ENCODE measurements at places on chromosomes 2 and 18.

GRCh38 chr18:58768293-58768974 lies 96.2 kb upstream of the ZNF532 start:
- DNase-seq: no peak

DNA sequence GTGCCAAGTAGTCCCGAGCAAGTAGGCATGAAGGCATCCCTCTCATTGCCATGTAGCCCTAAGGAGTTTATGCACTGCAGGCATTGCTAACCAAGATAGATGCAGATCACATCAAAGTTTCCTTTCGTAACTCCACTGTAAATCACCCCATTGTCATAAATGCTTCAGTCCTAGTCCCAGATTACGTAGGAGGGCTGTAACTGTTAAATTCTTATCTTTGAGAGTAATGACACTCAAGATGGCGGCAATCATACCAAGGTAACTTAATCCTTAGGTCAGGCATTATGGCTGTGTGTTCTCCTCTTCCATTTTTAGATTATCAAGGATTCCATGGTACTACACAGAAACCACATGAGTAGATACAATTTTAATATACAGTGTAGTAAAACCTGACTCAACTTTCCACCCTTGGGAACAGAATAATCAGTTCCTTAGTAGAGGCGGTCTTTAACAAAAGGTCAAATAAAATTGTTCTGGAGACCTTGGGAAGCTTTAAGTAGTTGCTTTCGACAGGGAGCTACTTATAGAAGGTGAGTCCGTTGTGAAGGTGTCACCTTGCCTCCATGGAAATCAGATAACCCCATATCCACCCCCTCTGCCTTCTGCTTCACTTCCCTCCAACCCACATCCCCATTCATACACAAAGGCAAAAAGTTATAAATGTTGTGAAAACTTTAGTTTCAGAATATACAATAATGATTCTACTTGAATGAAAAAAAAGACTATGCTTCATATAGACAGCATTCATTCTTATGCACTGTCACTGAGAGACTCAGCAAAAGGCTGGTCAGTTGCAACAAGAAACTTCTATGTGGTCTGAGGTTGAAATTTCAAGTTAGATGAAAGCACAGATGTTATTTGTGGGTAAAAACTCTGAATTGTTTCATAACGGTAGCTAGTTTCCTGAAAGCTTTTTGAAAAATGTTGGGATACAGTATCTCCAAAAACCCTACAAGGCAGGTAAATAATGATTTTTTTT lies 64.8 kb upstream of the GALNT5 start:
- no peak for DNase-seq

DNA sequence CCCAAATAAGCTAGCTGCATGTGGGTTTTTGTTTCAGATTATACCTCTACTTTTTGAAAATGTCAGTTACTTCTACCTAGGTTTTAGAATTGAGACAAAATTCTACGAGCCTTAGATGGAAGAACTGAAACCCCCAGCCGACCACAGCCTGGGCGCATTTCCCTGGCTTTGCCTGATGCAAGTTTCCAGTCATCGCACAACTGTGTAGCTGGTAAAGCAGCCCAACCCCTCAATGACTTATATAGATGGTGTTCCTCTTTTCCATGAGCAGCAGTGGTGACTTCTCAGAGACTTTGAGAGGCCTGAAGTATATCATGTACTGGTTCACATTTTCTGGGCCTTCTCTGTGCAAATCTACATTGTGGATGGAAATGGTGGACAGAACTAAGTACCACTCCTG lies 515.4 kb upstream of the RAB6C start:
- no peak for DNase-seq

- DNase-seq: no peak
These were observed 36.4 kb downstream of the TSHZ1 start for GRCh38 chr18:75246721-75247610.

DNA sequence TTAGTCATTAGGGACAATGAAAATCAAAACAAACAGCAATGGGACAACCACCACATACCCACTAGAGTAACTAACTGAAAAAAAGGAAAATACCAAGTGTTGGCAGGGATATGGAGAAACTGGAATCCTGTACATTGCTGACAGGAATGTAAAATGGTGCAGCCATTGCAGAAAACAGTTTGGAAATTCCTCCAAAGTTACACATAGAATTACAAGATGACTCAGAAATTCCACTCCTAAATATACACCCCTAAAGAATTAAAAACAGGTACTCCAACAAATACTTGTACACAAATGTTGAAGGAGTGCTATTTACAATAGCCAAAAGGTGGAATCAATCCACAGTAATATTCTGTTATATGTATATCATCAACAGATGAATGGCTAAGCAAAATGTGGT lies 110.9 kb downstream of the ROCK1 start:
- no peak for DNase-seq

- DNase-seq: no peak
These were observed 9.8 kb downstream of the TUBB6 start for GRCh38 chr18:12317664-12318333.

DNA sequence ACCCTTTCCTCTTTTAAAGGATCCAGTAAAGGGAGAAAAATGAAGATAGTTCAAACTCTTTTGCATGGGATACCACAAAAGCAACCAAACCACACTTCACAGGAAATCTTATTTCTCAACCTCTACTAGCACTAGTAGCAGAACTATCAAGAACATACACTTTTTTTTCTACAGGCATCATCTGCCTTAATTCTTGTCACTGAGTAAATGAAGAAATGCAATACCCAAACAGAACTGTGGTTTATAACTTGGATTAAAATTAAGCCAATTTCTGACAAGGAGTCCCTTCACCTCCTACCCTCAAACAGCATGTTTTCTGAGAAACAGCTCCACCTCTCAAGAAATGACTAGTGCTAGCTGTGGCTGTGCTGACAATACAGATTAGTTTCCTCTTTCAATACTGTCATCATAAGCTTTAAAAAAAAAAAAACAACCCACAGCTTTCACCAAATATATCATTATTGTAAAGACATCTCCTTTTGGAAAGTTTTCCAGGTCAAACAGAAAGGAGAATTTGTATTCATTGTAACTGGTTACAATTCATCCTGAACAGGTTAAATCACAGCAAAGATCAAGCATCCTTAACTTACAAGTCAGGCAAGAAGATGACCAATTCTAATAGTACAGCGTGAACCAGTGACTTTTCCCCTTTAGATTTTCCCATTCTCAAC lies 44.4 kb downstream of the PTPN2 start:
- no peak for DNase-seq

DNA sequence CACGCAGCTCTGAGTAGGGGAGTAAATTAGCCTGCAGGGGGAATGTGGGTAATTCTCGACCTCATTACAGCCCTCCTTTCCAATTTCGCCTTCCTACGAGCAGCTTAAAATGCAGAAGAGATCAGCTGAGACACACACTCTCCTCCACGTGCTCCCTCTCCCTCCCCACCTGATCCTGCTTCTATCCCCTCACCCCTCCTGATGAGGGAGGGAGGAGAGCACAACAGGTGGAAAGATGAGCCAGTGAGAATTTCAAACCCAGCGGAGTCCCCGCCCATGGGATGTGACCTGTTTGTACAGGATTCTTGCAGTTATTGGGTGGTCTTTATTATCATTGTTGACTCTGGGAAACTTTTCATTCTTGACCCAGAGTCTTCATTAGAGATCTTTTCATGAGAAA lies 35.5 kb downstream of the DDX18 start:
- no peak for DNase-seq

DNA sequence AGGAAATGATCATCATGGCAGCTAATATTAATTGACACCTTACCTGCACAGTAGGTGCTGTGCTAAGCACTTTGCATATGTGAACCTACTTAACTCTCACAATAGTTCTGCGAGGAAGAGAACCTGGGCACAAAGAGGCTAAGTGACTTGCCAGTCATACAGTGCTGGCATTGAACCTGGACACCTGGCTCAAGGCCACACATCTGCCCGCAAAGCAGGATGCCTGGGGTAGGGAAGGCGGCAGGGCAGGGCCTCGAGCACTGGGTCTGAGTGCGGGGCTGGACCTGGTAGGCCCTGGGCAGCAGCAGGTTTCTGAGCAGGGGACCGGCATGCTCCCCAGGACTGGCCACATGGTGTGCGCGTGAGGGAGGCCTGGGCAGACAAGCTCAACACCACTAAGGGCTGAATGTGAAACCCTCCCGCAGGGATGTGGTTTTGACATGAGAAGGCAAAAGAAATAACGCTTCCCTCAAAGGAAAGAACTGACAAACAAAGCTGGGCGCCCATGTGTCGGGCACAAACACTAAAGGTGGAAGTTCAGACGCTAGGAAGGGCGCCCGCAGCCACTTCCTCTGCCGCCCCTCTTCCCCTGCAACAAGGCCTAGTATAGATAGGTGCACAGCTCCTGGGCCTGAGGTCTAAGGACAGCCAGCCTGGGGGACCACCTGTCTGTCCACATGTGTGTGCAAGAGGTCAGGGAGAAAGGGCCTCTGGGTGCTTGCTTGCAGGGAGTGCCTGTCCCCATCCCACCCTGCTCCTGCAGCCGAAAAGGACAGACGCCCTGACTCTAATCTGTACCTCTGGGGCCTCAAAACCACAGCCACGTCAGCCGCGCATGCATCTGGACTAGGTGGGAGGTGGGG lies 92.5 kb downstream of the ZFP36L2 start:
- DNase-seq: no peak

GRCh38 chr2:144405321-144405720 lies 114.6 kb downstream of the ZEB2 start:
- no peak for DNase-seq

- no peak for DNase-seq
These were observed 19.3 kb upstream of the ITGAV start for GRCh38 chr2:186570604-186571003.

DNA sequence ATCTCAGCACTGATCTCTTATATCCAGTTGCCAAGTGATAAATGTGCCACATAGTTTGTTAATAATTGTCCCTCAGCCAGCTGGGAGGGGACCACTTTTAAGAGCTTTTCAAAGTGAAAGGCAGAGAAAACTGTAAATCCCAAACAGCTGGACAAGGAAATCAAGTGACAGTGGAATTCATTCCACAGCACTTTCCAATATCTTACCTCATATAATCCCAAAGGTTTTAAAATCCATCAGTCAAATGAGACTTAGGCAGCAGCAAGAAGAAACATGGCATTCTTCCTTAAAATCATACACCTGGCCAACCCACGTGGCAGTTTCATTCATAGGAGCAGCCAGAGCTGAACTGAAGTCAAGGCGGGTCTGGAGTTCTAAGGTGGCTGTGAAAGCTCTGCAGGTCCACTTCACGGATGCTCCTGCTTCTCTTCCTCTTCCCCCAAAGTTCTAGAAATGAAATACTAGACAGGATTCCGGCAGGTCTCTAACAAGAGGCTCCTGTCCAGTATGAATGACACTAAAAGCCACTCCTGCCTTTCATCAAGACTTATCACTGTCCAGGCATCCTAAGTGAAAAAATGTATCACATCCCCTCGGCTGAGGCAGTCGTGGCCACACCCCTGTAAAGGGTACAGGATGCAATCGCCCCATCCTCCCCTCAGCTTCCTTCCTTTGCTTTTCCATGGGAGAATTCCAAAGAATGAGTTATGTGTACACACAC lies 190.4 kb upstream of the STK17B start:
- DNase-seq: no peak

DNA sequence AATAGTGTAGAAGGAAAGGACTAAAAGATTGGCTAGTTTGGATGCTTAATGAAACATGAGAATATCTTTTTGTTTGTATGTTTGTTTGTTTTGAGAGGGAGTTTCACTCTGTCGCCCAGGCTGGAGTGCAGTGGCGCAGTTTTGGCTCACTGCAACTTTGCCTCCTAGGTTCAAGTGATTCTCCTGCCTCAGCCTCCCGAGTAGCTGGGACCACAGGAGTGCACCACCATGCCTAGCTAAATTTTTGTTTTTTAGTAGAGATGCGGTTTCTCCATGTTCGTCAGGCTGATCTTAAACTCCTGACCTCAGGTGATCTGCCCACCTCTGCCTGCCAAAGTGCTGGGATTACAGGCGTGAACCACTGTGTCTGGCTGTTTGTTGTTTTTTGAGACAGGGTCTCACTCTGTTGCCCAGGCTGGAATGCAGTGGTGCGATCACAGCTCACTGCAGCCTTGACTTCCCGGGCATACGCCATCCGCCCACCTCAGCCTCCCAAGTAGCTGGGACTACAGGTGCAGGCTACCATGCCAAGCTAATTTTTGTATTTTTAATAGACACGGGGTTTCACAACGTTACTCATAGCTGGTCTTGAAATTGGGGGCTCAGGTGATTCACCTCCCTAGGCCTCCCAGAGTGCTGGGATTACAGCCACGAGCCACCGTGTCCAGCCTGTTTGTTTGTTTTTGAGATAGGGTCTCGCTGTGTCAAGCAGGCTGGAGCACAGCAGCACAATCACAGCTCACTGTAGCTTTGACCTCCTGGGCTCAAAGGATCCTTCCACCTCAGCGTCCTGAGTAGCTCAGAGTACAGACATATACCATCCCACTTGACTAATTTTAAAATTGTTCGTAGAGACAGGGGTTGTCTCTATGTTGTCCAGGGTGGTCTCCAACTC lies 209.2 kb downstream of the MYCN start:
- DNase-seq: no peak

GRCh38 chr2:10931710-10932255 lies 20.0 kb downstream of the KCNF1 start:
- no peak for DNase-seq

GRCh38 chr2:198468136-198468535 lies 663.7 kb downstream of the PLCL1 start:
- DNase-seq: no peak

DNA sequence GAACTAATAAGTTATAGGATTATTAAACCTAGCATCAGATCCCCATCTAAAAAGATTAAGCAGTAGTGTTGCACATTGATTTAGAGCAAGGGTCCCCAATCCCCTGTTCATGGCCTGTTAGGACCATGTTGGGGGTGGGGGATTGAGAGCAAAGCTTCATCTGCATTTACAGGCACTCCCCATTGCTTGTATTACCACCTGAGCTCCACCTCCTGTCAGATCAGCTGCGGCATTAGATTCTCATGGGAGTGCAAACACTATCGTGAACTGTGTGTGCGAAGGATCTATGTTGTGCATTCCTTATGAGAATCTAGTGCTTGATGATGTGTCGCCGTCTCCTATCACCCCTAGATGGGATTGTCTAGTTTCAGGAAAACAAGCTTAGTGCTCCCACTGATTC lies 18.4 kb upstream of the PSD4 start:
- no peak for DNase-seq

DNA sequence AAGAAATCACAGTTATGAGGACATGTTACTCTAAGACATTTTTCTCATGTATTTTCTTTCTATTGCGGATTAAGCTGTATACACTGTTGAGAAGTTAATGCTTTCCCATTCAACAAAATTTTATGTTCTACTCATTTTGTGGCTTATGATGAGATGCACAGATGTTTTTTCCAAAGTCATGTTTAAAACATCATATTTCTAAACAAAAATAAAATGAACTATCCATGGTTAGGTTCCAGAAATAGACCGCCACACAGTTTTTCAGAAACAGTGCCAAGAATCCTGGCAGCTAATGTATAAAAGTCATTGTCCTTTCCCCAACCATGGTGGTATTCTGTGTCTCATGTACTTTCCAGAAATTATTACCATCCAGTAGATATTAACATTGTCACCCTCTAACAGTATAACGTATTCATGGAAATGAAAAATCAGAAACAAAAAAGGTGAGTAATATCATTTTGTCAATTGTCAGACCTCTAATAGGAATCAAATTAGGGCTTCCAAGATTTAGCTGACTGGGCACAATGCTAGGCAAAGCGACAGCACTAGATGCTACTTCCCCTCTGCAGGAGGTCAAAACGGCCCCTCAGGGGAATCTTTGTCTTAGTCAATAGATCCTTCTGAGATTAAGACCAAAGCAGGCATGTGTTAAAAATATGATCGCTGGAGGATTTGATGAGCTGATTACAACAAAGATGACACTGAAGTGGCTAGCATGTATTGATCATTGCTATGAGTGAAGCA lies 54.4 kb upstream of the ZNF397 start:
- DNase-seq: no peak

- DNase-seq: no peak
These were observed 1.5 kb upstream of the KLHL30 start for GRCh38 chr2:238136820-238137537.

All from urinary bladder (tissue), 4 donors.